ENCODE measurements at places on chromosomes 4 and X. TPM values are rescaled to one million over a fixed set of nuclear protein-coding genes. Genes with fewer than 3 reads are reported as not detected.

Gene L1CAM
- 1.8 TPM for total RNA-seq

Gene APLN
- 4.5 TPM for total RNA-seq

Gene MMRN1
- 11.0 TPM for total RNA-seq

Gene CT55
- not detected for total RNA-seq

DNA sequence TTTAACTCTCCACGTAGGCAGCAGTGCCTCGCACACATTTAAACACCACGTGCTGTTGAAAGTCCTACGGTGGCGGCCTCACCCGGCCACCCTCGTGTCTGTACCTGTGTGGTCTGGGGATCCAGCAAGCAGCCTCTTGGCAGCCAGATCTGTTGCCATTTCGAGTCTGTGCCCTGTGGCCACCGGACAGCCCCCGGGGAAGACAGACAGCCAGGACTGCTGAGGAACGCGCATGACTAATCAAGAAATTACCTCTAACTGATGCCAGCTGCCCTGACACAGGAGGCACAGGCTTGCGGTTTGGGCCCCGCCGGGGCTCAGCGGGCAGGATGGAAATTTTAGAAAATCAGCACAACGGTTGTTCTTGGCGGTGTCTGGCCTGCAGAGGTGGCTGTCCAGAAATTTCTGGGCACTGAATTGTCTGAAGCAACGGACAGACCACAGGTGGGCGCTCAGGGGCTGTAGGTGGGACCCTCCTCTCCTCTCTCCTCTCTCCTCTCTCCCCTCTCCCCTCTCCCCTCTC, 15.6 kb upstream of the ASMTL start:
- H3K27me3 ChIP-seq = no peaks in the 10 kb centered on the region
- no peak overlapping the region for H3K4me3 ChIP-seq
- H3K27ac ChIP-seq = no peak overlapping the region

DNA sequence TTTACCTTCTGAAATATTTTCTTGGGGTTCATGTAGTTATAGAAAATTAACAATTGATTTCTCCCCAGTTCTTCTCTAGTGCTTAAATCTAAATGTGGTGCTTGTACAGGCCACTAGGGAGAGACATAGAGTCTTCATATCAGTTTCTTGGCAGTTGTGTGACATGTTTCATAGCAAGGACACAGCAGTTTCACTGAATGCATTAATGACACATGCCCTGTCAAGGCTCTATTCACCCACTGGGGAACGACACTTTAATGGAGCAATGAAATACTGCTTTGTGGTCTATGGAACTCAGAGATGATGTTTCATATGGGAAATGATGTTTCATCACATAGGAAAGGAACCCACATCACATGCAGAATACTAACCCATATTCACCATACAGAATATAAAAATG, 2.8 kb downstream of the VEGFC start:
- no peaks in the 10 kb centered on the region for H3K4me1 ChIP-seq
- no peak overlapping the region for H3K27ac ChIP-seq
- H3K4me3 ChIP-seq = no peak overlapping the region
- H3K36me3 ChIP-seq = no peaks in the 10 kb centered on the region
- DNase-seq = no peak

- H3K4me1 ChIP-seq = no peaks in the 10 kb centered on the region
- H3K27ac ChIP-seq = no peak overlapping the region
- DNase-seq = no peak
- no peak overlapping the region for H3K4me3 ChIP-seq
- no peaks in the 10 kb centered on the region for H3K36me3 ChIP-seq
These were observed 166.7 kb downstream of the ANTXR2 start for GRCh38 chr4:79906303-79906702.

- no peaks in the 10 kb centered on the region for H3K4me1 ChIP-seq
- H3K4me3 ChIP-seq = no peak overlapping the region
- H3K36me3 ChIP-seq = no peaks in the 10 kb centered on the region
- H3K27me3 ChIP-seq = peaks cover 2% of the 10 kb centered on the region
These were observed 446.4 kb downstream of the RPA4 start for GRCh38 chrX:97330151-97330550.

GRCh38 chr4:25857403-25857802, 5.4 kb downstream of the SEL1L3 start:
- no peak overlapping the region for H3K4me3 ChIP-seq
- H3K4me1 ChIP-seq = no peaks in the 10 kb centered on the region
- no peak overlapping the region for H3K27ac ChIP-seq
- DNase-seq = no peak
- H3K27me3 ChIP-seq = no peaks in the 10 kb centered on the region

GRCh38 chr4:174869339-174869738, 40.3 kb upstream of the GLRA3 start:
- no peak for DNase-seq
- H3K36me3 ChIP-seq = no peaks in the 10 kb centered on the region
- H3K27me3 ChIP-seq = no peaks in the 10 kb centered on the region

DNA sequence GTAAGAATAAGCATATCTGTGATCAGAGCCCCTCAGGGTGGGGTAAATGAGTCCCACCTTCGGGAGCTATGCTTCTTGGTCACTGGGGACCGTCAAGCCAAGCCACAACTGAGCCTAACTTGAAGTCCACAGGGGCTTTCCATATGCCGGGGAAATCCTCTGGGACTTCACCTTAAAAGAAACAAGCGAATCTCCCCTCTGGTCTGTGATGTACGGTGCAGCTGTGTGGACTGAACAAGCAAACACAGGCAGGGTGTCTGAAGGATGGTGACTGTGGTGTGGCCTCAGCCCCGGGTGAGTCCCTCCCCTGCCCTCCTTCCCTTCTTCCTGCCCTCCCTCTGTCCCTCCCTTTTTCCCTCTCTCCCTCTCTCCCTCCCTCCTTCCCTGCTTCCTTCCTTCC, 29.7 kb upstream of the PPP2R2C start:
- H3K4me3 ChIP-seq = no peak overlapping the region
- peaks cover 15% of the 10 kb centered on the region for H3K27me3 ChIP-seq
- no peak overlapping the region for H3K27ac ChIP-seq
- no peaks in the 10 kb centered on the region for H3K36me3 ChIP-seq
